ENCODE measurements at places on chromosomes 7 and 10.

- no peak for DNase-seq
Observed at GRCh38 chr7:116572036-116572435, 47.2 kb downstream of the CAV1 start.

DNA sequence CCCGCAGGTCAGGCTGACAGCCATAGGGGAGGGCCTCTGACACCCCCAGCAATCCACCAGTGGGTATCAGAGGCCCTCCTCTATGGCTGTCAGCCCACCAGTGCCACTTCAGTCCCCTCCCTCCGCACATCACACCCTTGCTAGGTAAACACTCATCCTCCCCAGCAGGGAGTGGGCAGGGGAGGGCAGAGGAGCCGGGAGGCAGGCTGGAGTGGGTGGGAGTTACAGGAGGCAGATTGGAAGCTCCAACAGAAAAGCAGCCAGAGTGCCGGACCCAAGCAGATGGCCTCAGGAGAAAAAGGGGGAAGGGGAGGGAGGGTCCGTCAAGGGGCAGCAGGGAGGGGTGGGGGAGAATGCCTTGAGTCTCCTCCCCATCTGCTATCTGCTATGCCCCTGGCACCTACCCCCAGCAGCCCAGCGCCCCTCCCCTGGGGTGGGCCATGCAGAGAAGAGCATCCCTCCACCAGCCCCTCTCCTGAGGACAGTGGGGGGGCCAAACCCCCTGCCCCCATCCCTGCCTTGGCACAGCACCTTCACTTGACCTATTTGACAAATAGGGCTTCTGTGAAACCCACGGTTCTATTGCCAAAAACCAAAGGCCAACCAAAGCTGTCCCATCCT is 2.4 kb downstream of the RASGEF1A start:
- DNase-seq = no peak

GRCh38 chr10:126250527-126251310 is 137.6 kb downstream of the ADAM12 start:
- no peak for DNase-seq

DNA sequence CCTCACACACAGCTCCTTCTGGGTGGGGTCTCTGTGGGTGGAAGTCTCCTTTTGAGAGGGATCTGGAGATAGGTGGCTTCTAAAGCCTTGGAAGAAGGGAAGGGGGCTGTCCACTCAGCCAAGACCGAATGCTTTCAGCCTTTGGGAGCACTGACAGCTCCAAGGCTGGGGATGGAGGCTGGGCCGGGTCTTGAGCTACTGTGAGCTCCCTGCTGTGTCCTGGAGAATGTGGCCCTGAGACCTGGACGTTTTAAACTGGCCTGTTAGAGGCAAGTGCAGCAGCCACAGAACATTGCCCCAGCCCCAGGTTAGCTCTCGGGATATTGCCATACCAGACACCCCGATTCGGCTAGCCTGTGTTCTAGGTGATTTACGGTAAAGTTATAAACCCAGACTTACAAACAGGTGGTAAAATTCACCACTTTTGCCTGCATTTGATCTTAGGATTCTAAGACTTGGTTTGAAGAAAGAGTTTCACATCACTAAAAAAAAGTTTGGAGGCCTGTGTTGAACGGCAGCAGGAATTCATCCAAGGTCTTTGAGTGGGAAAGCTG is 548.5 kb upstream of the FOXK1 start:
- no peak for DNase-seq

DNA sequence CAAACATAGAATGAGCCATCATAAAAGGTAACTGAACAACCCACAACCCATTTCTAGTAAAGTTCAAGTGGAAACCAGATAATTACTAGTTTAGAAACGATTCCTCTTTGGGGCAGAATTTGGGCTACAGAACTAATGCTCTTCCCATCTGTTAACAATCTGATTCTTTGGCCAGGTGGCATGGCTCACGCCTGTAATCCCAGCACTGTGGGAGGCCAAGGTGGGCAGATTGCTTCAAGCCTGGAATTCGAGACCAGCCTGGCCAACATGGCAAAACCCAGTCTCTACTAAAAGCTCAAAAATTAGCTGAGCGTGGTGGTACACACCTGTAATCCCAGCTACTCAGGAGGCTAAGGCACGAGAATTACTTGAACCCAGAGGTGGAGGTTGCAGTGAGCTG is 18.5 kb downstream of the CYP51A1 start:
- DNase-seq = no peak

DNA sequence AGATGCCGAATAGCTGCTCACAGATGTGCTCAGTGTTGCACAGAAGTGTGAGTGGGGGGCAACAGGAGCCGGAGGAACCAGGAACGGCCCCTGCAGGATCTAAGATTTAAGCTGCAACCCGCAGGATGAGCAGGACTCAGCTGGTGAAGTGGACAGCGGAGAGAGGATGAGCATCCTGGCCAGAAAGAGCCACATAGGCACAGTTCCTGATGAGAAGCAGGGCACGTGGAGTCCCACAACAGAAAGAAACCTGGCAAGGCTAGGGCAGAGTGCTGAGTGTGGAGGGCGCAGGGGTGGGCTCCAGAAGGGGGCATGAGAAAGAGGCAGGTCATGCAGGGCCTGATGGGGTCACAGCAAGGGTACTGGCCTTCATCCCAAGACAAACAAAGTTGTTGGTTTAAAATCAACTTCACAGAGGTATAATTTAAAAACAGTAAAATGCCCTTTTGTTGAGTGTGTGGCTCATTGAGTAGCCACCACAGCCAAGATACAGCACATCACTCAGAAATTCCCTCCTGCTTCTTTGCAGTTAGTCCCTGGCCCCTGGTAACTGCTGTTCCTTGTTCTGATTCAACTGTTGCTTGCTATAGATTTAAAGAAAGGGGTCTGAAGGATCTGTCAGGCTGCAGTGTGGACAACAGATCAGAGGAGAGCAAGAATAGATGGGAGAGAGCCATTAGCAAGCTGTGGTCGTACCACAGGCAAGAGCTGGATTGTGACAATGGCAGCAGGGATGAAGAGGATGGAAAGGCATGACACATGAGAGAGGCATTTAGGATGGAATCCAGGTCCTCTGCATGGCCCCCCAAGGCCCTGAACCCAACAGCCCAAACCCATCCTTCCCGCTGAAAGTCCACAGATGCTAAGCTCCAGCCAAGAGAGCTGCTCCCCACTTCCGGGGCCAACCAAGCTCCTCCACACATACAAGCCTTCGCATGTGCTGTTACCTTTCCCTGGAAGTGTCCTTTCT is 53.1 kb upstream of the OSBPL3 start:
- DNase-seq = no peak

DNA sequence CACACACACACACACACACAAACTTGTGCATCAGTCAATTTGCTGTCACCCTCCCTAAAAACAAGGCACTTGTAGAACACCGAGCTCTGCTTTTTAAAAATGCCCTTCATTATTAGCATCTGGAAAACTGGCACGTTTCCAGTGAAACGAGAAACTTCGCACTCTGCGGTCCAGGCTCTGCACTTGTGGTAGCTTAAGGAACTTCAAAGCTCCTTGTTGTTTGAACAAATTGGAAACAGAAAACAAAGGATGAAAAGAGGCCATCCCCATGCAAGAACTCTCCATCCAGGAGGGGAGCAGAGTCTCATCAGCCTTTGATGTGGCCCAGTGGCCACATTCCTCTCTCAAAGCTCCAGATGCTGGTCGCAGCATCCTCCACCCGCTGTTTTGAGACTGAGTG is 105.1 kb downstream of the C10orf90 start:
- DNase-seq = no peak

- no peak for DNase-seq
Observed at GRCh38 chr10:106780632-106781031, 383.9 kb downstream of the SORCS1 start.
